ENCODE measurements at places on chromosomes 1 and 21. TPM values are rescaled to one million over a fixed set of nuclear protein-coding genes. Genes with fewer than 3 reads are reported as not detected.

Gene METTL13
- total RNA-seq, result 21.3 TPM

GRCh38 chr1:159066108-159066507 lies 10.5 kb downstream of the AIM2 start:
- no peak for DNase-seq

GRCh38 chr1:103788377-103788776 lies 38.7 kb downstream of the AMY1C start:
- DNase-seq, result peak; percentile 5

Gene CDC42SE1
- total RNA-seq, result 92.2 TPM

Gene SLFNL1
- 0.05 TPM for total RNA-seq

DNA sequence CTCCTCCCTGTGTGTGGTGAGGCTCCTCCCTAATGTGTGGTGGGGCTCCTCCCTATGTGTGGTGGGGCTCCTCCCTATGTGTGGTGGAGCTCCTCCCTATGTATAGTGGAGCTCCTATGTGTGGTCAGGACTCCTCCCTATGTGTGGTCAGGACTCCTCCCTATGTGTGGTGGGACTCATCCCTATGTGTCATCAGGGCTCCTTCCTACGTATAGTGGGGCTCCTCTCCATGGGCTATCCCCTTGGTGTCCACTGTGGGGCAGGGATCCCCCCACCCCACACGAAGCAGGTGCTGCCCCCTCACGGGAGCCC lies 29.6 kb downstream of the PRSS38 start:
- no peak for DNase-seq

- peak; percentile 18 for DNase-seq
Observed at GRCh38 chr1:172662464-172663109, 3.7 kb downstream of the FASLG start.

GRCh38 chr1:203036135-203036534 lies 9.8 kb downstream of the PPFIA4 start:
- DNase-seq, result peak; percentile 84

DNA sequence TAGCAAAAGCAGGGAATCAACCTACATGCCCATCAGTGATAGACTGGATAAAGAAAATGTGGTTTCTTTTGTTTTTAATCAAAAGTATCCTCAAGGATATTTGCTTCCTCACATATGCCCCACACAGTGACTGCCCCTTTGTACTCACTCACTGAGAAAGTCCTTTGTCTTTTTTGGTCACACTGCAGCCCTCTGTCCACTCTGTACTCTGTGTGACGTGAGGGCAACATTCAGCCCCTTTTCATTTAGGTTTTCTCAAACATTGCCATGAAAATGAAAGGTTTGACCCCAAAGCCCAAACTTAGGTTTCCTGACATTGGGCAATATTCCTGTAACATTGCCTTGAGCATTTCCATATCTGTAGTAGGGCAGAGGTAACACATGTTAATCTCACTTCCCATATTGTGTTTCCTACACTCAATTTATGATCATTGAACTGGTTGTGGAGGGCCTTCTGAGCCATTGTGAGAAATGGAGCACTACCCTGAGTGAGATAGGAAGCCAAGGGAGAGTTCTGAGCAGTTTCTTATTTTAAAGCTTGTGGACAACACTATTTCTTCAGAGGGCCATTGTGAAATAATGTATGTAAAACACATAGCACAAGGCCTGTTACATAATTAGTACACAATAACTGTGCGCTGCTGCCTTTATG lies 501.9 kb upstream of the C1orf87 start:
- DNase-seq, result no peak

GRCh38 chr1:201095581-201095980 lies 16.6 kb downstream of the CACNA1S start:
- DNase-seq, result no peak

DNA sequence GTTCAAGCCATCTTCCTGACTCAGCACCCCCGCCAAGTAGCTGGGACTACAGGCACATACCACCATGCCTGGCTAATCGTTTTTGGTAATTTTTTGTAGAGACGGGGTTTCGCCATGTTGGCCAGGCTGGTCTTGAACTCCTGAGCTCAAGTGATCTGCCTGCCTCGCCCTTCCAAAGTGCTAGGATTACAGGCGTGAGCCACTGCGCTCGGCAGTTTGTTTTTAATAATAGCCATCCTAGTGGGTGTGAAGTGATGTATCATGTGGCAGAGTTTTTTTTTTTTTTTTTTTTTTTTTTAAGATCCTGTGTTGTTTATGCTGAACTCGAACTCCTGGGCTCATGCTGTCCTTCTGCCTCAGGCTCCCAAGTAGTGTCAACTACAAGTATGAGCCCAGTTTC lies 51.8 kb downstream of the SPEN start:
- DNase-seq, result no peak

DNA sequence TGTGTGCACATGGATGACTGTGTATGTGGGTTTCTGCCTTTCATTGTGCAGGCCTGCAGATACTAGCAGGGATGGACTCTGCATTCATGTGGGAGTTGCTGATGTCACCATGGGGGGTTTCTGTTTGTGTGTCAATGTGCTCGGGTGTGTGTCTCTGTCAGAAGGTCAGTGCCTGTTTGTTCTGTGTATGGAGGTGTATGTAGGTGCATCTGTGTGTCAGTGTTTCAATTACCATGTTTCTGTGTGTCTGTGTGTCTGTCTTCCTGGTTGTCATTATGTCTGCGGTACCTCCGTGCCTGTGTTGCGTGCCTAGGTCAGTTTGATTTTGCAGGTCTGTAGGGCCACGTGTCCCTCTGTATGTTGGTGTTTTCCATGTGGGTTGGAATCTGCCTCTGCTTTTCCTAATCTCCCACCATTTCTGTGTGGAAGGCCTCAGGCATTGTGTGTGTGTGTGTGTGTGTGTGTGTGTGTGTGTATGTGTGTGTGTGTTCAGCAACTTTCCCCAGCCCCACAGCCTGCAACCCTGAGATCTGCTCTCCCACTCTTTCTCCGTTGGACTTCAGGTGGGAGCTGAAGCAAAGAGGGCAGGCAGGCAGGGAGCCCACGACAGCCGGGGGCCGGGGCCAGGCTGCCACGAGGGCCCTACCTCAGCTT lies 36.7 kb upstream of the WASF2 start:
- DNase-seq, result peak; percentile 30

- DNase-seq, result no peak
Observed at GRCh38 chr1:59291561-59291960, 5.3 kb upstream of the FGGY start.

DNA sequence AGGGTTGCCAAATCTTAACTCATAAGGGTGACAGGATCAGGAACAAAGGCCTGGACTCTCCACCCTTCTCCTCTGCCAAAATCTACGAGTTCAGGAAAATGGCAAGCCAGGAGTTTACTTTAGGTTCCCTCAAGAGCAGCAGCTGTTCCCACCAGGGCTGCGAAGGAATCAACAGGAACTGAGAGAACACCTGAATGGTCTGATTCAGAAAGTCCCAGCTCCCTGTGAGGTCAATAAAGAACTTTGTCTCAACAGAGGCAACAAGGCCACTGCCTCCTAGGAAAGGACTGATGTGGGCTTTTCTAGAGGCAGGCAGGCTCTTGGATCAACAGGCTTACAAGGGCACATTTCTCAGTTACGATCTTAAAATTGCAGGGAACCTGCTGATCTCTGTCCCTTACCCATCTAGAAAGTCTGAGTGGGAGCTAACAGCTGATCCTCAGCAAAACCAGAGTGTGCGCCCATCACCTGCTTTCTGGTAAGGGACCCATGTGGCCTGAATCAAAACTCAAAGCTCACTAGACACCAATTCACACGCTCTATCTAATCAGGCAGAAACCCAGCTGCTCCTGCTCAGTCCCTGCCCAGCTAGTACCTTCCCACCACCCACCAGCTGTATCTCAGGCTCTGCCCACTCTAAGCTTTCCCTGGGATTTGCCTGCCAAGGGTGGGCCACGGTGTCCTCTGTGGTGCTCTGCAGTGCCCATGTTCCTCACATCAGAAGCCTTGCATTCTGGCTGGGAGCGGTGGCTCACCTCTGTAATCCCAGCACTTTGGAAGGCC lies 83.1 kb downstream of the CAPZB start:
- DNase-seq, result no peak

Data from myocyte (in vitro differentiated cells).